ENCODE measurements at places on chromosomes 16 and 17.

- DNase-seq, result no peak
These were observed 208.8 kb downstream of the CCDC182 start for GRCh38 chr17:57536289-57536688.

DNA sequence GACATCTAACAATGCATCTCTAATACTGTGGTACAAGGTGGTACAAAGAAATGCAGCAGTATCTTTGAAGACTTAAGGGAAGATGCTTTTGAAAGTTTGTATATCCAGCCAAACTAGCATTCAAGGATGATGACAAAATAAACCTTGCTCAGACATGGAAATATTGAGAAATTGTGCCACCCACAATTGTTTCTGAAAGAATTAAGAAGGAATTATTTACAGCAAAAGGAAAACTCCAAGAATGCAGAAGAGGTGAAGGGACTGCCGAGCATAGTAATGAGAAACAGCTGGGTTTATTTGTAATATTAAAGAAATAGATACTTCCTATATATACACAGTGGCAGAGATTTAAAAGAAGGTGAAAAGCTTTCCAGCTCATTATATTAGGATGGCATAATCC is 29.5 kb downstream of the PMFBP1 start:
- no peak for DNase-seq

GRCh38 chr17:50203604-50204345 is 2.3 kb upstream of the COL1A1 start:
- no peak for DNase-seq

- no peak for DNase-seq
These were observed 3.5 kb downstream of the MPO start for GRCh38 chr17:58277107-58277801.

GRCh38 chr17:31915456-31916100 is 14.1 kb upstream of the UTP6 start:
- no peak for DNase-seq

DNA sequence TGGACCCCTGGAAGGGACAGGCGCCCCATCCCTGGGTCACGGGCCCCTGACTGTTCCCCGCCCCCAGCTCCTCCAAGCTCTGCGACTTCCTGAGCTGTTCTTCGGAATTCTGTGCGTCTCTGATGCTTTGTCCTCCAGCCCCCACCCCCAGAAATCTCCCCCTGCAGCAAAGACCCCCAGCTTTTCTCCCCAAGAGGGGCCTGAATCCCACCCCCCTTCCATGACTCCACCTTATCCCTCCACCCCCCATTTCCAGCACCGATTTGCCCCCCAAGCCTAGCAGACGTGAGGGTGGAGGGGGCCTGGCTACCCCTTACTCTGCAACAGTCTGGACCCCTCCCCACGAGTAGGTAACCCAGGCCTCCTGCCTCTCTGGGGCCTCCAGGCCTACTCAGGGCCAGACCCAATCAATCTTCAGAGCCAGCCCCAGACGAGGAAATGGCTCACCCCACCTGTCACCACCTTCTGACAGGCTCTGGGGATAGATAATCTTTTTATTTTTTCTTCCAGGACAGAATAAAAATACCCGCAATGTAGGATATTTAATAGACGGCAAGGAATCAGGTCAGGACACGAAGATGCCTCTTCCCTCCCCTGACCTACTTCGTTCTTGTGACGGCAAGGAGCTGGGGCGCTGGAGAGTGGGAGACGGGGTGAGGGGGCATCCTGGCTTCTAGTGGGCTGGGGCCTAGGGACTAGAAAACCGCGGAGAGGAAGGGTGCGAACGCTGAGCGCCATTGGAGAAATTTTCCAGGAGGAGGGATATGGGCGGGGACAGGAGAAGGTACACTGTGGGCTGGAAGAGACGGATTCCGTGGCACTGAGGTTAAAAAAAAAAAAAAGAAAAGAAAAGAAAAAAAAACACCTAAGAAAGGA is 744 bp upstream of the PLXDC1 start:
- no peak for DNase-seq

DNA sequence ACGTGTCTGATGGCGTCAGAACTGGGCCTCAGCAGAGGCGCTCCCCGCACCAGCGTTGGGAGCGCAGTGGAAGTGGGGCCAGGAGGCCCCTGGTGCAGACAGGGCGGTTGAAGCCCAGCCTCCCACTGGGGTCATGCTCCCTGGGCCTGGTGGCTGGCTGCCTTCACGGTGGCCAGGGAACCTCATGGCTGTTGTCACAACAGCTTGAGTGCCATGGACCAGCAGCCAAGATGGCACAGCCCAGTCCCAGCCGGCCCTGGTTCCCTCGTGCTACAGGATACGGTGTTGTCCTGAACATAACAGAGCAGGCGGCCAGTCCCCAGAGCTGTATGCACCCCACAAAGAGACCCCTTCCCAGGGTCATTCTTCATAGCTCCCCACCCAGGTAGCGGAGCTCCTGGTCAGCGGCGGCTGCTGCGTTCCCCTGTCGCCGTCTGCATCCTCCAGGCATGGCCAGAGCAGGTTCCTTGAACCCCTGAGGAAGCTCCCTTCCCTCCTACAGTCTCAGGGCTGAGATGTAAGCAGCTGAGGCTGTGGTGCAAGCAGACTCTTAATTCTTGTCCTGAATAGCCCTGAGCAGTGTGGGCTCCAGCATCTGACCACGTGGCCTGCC is 29.7 kb downstream of the NME3 start:
- no peak for DNase-seq

- no peak for DNase-seq
These were observed 348.6 kb upstream of the ZFHX3 start for GRCh38 chr16:73396556-73396955.

GRCh38 chr17:27339198-27339835 is 45.4 kb downstream of the WSB1 start:
- DNase-seq, result no peak

- DNase-seq, result no peak
These were observed 8.4 kb downstream of the SOST start for GRCh38 chr17:43750153-43750552.

DNA sequence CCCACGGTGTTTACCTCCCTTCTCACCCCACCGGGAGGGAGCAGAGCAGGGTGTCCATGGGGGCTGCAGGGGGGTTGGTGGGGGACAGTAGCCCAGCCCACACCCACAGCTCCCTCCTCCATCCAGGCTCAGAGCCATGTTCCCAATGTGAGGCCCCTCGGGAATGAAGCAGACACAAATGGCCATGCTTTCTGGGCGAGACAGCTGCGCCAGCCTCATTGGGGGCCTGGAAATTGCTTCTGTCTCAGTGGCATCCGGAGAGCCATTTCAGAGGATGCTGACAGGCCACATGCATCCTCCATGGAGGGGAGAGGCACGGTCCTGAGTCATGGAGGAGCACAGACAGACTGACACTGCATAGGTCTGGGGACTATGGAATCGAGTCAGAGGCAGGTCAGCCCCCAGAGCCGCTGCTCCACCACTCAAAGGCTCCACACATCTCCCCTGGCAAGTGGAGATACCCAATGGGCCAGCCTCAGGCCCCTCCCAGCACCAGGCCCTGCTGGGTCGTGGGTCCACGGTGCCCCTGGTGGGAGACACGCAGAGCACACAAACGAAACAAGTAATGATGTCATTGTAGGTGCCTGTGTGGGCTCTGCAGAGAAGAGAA is 59.6 kb upstream of the ENPP7 start:
- no peak for DNase-seq

- DNase-seq, result no peak
These were observed 29.2 kb upstream of the ABR start for GRCh38 chr17:1208966-1209365.

DNA sequence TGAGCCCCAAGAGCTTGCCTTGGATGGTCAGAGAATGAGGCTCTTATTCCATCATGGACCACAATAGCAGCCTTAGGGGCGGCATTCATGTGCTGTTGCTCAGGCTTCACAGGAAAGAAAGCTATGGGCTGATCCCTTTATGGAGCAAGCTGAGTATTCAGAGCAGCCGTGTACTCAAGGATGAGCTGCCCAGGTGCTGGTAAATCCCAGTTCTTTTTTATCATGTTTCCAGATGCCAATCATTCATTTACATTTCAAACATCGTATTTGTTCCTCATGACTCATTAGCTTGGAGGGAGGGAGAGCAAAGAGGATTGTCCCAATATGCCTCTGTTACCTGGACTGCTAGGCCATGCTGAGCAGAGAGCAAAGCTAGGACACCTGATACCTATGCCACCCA is 475.7 kb downstream of the SHISA9 start:
- no peak for DNase-seq

- no peak for DNase-seq
These were observed 621 bp downstream of the KCNJ2 start for GRCh38 chr17:70169709-70170597.

- no peak for DNase-seq
These were observed 102.9 kb downstream of the HIC1 start for GRCh38 chr17:2157675-2158395.

DNA sequence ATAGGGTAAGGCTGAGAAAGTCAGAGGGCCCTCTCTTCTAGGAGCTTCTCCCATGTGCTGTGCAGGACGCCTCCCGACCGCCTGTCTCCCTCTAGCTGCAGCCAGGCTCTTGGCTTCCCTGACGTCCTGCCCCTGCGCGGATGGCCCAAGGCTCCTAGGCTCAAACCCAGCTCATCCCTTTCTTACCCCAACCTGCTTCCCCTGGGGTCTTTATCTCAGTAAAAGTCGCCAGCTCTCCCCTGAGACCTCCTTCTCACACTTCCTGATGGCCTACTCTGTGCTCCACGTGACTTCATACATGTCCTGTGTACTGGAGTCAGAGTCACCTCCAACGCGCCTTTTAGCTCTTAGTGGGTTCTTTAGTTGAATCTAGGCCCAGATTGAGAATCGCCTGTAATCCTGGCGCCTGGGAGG is 1.1 kb upstream of the ZNF747 start:
- peak; percentile 49 for DNase-seq

DNA sequence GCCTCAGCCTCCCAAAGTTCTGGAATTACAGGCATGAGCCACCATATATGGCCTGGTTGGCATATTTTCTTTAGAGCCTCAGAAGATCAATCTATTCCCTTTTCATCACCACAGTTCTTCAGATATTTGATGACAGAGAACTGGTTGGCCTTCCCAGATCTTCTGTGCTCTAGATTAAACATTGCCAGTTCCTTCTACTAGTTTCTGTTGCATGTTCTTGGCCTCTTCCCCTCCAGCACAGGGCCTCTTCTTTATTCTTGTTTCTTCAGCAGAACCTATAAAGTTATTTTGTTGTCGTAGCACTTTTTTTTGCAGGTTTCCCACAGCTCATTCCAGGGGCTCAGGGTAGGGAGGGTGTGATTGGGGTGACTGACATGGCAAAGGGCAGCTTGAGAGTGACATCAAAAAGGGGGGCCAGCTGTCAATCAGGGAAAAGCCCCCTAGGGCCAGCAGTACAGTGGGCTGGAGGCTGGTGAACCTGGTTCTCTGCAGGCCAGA is 9.3 kb downstream of the CHD9 start:
- no peak for DNase-seq

DNA sequence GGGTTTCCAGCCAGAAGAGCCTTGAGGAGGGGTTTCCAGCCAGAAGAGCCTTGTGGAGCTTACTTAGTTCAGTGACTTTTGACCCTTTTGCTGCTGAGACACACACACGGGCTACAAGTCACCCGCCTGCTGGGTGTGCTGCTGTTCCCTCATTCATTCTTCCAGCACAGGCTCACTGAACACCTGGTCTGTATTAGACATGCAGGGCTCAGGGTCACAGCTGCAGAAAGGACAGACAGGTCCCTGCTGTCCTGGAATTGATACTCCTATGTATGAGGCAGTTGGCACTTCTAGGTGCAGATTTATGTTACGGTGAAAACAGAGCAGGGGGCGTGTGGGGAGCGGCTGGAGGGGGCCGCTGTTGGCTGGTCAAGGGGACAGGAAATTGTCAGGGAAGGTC is 6.8 kb downstream of the CACNG4 start:
- no peak for DNase-seq

DNA sequence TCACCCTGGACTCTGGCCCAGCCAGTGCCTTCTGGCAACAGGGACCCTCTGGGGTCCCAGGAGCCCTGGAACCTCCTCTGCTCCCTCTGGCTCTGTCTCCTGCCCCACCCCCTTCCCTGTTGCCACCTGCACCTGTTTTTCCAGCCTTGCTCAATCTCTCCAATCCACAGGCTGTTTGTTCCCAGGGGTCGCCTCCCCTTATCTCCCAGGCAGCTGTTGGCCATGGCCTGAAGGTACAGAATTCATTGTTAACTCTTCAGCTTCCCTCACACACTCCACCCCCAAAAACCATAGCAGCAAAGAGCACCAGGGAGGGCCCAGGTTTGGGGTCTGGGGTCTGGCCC is 39.3 kb upstream of the TOB1 start:
- DNase-seq, result no peak

DNA sequence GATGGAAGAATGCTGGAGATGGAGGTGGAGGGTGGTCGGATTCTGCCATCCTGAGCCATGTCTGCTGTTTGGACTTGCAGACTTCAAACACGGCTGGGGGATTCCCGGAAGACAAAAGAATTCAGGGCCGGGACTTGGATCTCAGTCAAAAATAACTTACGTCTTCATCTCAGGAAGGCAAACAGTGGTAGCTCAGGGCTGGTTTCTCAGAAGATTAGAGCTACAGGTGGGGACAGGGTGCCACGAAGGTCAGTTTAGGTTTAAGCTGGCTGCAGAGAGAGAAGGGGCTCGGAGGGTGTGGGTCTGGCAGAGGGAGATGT is 4.3 kb upstream of the RHBDL3 start:
- DNase-seq, result no peak

DNA sequence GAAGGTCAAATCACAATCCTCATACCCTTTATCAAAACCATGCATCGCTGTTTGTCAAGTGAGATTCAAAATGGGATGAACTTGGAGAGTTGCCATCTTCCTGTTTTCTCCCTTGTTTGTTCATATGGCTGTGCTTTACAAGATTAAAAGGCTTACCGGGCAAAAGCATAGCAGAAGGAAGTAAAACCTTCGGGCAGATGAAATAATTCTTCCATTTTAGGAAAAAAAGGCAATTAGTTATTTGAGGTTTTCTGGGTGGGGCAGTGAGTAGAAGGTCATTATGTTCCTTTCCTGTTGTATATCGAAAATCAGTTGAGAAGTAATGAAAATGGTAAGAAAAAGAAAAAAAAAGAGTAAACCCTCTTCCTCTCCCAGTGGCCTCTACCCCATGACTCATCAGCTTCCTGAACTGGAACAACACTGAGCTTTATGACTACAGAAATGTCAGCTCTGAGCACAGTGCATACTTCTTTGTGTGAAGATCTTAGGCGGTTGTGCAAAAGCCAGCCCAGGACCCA is 369.2 kb downstream of the CDH13 start:
- DNase-seq, result no peak

All from stimulated activated CD8-positive, alpha-beta memory T cell treated with anti-CD3 and anti-CD28 coated beads, Interleukin-2, amount 100 ng/mL, for 48 hours (primary cell).